GOT3 (cell line): ENCODE measurements at places on chromosomes 13 and 19.

- DNase-seq = no peak
Measured at GRCh38 chr19:47694466-47695273, 18.6 kb upstream of the EHD2 start.

- DNase-seq = no peak
Measured at GRCh38 chr13:23678795-23679194, 108.6 kb downstream of the TNFRSF19 start.

DNA sequence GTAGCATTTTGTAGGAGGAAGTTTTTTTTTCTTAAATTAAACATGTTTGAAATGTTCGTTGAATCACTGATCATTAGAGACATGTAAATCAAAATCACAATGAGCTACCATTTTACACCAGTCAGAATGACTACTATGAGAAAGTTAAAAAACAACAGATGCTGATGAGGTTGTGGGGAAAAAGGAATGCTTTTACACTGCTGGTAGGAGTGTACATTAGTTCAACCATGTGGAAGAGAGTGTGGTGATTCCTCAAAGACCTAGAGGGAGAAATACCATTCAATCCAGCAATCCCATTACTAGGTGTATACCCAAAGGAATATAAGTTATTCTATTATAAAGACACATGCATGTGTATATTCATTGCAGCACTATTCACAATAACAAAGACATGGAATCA, 122.0 kb upstream of the ARGLU1 start:
- DNase-seq = no peak

DNA sequence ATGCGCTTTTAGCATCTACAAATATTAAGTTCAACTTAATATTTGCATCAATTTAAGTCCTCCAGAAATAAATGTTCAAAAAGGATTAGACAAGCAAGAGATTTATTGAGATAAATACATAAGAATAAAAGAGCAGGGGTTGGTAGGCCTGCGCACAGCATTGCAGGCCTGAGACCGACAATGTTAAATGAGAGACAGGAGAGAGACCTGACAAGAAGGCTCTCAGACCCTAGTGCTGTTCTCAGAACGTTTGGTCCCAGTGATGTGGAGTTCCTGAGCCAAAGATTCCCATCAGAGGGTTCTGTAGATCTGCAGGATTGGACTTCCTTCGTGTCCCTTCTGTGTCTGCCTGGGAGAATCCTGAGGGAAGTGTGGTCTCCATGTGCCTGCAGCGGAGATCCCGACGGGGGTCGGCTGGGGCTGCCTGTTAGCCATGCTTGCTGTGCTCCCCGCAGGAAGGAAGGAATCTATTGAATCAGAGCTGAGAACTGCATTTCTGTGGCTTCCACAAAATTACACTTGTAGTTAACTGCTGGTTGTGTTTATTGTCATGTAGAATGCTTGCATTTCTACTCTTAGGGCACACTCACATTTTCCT, 369.9 kb upstream of the SLC10A2 start:
- DNase-seq = no peak

DNA sequence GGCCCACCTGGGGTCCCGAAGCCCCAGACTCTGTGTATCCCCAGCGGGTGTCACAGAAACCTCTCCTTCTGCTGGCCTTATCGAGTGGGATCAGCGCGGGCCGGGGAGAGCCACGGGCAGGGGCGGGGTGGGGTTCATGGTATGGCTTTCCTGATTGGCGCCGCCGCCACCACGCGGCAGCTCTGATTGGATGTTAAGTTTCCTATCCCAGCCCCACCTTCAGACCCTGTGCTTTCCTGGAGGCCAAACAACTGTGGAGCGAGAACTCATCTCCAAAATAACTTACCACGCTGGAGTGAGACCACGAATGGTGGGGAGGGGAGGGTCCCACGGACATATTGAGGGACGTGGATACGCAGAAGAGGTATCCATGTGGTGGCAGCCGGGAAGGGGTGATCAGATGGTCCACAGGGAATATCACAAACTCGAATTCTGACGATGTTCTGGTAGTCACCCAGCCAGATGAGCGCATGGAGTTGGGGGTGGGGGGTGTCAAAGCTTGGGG, 1.0 kb upstream of the ICAM5 start:
- DNase-seq = no peak

GRCh38 chr13:113149711-113150549, 8.5 kb upstream of the PROZ start:
- no peak for DNase-seq

- DNase-seq = no peak
Measured at GRCh38 chr13:103101901-103102300, 35.7 kb upstream of the SLC10A2 start.

DNA sequence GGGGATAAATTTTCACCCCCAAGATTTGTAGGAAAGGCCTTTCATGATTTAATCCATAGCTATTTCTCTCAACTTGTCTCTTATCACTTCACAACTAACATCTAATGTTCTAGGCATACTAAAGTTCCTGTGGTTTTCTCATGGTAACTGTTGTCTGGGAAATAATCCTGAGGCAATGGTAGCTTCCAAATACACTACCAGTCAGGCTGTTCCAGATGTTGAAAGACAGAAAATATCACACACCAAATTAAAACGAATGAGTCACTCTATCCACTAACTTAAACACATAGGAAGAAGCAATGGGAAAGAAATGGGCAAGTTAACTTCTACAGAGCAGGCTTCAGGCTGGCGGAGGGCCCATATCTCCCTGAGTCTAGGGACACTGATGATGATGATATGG, 77.7 kb upstream of the MYO16 start:
- no peak for DNase-seq

- DNase-seq = no peak
Measured at GRCh38 chr13:101576455-101576854, 124.0 kb downstream of the ITGBL1 start.

DNA sequence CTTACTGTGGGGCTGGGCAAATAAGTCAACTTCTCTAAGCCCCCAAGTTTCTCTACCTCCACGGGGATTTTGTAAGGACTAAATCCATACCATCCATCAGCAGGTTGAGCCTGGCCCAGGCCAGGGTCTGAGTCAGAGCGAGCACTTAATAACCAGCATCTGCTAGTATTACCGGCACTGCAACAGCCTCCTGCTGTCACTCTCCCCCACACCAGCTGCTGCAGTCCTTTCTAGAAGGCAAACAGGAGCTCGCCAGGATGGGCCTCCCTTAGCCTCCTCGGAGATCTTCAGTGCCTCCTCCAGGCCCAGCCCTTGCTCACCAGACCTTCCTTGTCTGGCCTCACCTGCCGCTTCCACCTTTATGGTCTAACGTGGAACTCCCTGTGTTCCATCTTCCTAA, 3.2 kb downstream of the NAPA start:
- DNase-seq = no peak

DNA sequence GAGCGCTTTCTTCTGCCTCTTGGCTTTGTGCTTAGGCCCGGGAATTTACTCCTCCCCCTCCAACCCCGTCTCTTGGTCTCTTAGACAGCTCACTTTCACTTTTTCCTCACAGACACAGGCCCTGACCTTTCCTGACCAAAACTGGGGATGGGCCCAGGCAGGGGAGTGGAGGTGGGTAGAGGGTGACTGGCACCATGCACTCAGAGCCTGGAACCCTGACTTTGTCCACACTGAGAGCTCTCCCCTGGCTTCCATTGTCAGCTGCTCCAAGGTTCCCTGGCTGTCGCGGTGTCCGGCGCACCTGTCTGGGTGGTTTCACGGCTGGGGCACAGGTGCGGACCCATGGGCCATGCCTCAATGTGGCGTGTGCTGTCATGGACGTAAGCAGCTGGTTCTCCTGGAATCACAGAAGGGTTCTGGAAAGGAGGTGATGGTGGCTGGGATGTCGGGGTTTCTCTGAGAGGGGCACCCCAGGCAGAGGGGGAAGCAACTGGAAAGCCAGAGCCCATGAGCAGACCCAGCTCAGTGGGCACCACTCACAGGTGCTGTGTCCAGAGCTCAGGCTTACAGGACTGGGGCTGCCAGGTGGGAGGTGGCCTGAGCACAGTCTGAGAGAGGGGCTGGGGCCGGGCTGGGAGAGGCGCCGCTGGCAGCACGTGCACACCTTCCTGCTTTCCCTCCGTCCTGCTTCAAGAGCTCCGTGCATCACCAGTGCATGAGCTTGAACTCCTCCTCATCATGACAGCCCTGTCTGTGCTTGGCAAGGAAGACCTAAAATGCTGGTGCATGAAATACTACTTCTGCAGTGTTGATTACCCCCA, 28.0 kb upstream of the C1QTNF9 start:
- DNase-seq = no peak
